ENCODE measurements at places on chromosomes 6 and 20.
A peak's percentile ranks its signal among the peaks of the same experiment; 100 is the strongest.

- DNase-seq = no peak
Measured at GRCh38 chr6:94300424-94301144, 881.2 kb upstream of the EPHA7 start.

GRCh38 chr6:99104218-99104617, 156.5 kb upstream of the FBXL4 start:
- no peak for DNase-seq

- DNase-seq = peak; percentile 4
Measured at GRCh38 chr6:2179950-2180349, 65.5 kb downstream of the GMDS start.

- no peak for DNase-seq
Measured at GRCh38 chr6:166165558-166166313, 1.9 kb downstream of the TBXT start.

DNA sequence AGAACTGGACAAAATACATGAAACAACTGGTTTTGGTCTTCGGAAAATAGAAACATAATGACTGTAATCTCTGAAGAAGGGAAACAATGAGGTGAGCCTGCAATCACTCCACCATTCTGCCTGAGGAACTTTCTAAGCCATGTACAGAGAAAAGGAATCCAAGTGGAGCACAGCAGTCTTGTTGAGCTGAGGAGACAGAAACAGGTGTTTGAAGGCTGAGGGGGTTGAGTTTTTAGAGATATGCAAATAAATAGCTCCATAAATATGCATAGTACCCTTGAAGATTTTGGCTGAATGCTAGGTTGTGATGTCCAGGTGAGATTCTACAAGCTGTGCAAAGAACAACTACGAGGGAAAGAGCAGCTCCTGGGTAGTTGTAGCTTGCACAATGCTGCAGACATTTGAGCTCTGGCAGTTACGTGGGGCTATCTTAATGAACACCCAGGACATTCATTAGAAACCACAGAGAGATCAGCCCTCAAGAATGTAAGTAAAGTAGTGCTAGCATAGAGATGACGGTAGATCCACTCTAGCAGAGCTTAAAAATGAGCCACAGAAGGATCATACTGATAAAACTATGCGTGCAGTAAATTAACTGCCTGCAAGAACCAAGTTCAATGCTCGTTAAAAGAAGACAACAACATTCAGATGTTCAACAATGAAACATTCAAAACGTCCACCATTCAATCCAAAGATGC, 24.3 kb downstream of the TUBB2B start:
- no peak for DNase-seq

GRCh38 chr6:159968295-159969203, at the start of gene IGF2R:
Gene IGF2R (plus strand): TSS chr6:159969082. CDS start chr6:159969247, 165 bp downstream.
- DNase-seq = peak; percentile 63

GRCh38 chr20:384723-385122, 4.2 kb downstream of the TRIB3 start:
- no peak for DNase-seq

- DNase-seq = no peak
Measured at GRCh38 chr6:141830530-141830929, 302.2 kb upstream of the GJE1 start.

GRCh38 chr6:22826961-22827360, 257.6 kb downstream of the HDGFL1 start:
- DNase-seq = no peak
